GM18507 (cell line): ENCODE measurements at places on chromosomes 2 and 18.

DNA sequence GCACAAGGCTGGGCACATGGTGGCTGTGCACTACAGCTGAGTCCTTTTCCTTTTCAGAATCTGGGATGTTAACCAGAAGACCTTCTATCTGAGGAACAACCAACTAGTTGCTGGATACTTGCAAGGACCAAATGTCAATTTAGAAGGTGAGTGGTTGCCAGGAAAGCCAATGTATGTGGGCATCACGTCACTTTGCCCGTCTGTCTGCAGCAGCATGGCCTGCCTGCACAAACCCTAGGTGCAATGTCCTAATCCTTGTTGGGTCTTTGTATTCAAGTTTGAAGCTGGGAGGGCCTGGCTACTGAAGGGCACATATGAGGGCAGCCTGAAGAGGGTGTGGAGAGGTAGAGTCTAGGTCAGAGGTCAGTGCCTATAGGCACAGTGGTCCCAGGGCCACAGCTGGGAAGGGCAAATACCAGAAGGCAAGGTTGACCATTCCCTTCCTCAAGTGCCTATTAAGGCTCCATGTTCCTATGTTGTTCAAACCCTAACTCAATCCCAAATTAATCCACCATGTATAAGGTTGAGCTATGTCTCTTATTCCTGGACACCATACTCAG, 2.2 kb downstream of the IL1RN start:
- DNase-seq, result no peak

DNA sequence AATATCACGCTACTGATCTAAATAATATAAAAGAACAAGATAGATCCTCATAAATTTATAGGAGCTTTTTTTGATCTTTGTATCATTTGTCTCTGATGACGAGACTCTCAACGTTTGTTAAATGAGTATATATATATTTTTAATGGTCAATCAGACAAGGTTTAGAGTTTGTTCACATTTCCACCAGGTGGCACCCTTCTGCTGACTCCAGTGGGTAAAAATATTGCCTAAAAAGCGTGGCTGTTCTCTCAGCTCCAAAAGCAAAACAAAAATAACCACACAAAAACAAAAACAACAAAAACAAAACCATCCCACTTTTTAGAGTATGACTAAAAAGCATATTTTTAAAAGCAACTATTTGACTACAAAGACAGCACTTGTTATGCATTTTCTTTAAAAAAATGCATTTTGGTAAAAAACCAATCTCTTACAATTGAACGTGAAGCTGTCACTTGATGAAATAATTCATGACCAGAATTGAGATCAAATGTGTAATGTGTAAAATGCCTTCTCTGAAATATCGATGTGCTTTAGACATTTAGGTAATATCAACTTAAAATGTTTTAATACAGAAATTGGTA, 723.2 kb downstream of the DPP10 start:
- DNase-seq, result no peak

GRCh38 chr2:127414638-127415592, 3.3 kb upstream of the PROC start:
- no peak for DNase-seq

DNA sequence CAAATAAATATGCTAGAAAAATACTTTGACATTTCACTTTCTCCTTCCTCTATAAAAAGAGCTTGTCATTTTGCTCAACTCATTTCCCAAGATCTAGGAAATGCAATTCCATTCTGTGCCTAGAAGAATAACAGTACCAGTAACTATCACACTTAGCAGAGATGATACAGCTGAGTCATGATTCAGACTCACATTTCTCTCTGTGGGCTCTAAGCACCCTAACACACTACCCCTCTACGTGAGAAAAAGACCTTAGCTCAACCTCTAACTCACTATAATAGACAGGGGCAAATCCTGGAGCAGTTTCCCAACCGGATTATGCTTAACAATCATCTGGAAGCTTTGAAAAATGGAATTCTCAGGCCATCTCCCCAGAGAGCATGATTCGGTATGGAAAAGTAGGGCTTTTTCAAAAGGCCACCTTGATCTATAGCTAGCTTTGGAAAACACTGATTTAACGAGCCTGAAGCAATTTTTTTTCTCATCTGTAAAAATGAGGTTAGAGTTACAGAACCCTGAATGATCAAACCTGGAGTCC, 1312.3 kb upstream of the PIK3C3 start:
- no peak for DNase-seq

- DNase-seq, result no peak
Observed at GRCh38 chr2:25311865-25312575, 29.7 kb downstream of the DNMT3A start.

DNA sequence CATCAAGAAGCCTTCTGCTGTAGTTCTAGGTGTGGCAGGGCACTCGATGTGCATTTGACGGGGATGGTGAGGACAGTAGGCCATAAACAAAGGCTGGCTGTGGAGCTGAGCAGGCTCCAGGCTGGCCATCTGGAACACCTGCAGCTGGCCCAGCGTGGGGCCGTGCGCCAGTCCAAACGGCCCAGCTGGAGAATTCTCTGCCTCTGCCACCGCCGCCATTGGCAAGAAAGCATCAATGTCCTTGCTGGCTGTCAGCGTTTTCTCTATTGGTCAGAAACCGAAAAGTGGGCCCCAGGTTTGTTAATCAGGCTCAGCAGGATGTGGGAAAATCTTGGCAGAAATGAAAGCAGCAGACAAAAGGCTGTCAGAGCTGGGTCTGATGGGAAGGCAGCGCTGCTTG, 24.0 kb upstream of the CTIF start:
- DNase-seq, result no peak

DNA sequence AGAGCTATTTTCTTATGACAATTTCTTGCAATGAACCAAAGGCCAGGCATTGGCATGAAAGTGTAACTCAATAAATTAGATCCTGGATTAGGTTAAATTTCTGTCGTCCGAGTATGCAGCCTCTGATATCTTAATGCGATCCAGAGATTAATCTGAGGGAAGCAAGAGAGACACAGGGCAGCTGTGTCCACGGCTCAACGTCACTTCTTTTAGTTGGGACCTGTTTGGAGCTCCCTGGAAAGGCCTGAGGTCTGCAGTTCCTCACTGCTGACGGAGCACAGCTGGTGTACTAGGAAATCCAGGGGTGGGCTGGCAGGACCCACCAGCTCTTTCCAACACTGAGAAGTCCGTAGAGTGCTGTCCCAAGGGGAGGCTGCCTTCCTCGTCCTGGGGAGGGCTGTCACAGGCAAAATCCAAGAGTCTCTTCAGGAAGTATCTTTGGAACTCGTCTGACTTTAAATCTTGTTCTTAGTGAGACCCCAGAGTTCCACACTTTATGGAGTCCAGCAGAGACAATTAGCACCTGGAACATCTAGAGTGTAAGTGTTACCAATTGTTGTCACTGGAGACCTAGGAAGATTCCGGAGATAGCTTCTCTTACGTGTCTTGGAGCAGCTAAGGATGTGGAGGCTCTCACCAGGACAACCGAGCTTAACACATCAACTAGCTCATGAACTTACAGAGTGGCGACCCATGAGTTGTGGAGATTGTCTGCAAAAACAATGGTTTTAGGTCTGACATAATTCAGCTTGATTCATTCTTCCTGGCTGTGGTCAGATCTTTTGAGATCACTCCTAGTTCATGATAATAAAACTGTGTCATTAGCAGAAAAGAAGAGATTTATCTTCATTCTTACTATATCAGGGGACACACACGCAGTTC, 173.7 kb downstream of the ACKR3 start:
- no peak for DNase-seq

DNA sequence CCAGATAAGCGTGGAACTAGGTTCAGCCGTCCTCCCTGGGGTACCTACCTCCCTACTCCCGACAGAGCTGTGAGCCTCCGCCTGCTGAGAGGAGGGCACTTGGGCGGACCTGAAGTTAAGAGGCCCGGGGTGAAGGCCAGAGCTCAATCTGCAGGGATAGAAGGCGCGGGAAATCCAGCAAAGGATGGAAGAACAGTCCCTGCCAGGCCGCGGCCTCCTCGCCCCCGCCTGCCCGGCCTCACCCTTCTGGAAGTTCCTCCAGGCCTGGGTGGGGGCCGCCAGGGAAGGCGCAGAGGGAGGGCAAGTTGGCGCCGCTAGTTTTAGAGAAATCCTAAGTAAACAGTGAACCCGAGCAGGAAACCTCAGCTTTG, 13.0 kb downstream of the EN1 start:
- DNase-seq, result no peak

DNA sequence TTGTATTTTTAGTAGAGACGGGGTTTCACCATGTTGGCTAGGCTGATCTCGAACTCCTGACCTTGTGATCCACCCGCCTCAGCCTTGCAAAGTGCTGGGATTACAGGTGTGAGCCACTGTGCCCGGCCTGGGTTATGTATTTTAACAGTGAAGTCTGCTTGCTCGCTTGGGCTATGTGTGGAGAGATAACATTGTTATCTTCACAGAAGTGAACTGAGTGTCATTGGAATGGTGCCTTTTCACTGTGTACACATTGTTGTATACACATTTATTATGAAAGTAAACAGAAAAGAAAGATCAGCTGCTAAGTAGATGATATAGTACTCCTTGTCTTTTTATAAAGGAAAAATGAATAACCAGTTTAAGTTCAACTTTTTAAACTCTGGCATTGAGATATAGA, 30.4 kb downstream of the RNF138 start:
- no peak for DNase-seq

DNA sequence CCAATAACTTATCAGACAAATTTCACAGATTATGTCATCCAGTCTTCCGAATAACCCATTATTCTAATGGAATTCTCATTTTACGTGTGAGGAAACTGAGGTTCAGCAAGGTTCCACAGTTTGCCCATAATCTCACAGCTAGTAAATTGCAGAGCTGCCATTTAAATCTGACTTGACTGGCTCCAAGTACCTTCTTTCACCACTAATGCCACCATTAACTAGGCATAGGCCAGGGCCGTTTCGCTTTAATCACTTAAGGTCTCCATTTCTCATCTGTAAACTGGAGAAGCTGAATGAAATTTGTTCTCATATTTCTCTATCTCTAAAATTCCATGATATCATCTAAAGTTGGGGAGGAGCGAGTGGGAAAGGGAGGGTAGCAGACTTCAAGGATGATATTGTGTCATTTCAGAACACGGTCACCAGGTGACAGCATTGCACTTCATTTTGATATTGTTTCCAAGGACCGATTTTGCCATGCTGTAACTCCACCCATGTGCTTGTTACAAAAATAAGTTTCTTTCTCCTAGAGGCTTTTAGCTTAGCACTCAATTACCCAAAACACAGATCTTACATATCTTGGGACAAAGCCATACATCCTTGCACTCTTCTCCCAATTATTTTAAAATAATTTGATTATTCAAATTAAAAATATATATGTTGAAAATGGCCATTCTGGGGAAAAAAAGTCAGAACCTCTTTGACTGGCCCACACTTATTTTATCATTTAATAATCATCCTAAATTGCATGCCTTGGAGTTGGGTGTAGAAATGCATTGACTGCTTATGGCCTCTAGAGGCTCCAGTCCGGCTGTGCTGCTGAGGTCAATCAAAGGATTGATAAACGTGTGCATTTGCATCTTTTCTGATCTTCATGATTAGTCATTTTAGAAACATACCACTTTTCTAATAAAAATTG, 123.8 kb downstream of the AKAIN1 start:
- peak; percentile 2 for DNase-seq

DNA sequence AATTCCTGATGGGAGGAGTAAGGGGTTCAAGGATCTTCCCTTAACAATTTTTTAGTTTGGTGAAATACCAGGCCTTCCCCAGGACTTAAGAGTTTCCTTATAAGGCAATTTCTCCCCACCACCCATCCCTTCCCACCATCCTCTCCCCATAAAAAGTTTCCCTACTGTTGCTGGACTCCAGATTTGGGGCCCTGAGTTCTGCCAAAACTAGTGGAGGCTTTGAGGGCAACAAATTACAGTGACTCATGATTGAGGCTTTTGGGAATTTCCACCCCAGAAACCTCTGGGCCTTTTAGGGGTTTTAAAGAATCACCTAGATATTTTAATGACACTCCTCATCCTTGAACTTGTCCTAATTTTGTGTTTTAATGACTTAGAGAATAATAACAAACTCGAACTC, 14.3 kb upstream of the EN1 start:
- no peak for DNase-seq

- DNase-seq, result no peak
Observed at GRCh38 chr18:8874872-8875271, 169.5 kb downstream of the MTCL1 start.
